NCI-H1930 (cell line): ENCODE measurements at places on chromosomes 12 and 14.

GRCh38 chr14:97916669-97917568, 1119.7 kb downstream of the VRK1 start:
- DNase-seq = no peak

DNA sequence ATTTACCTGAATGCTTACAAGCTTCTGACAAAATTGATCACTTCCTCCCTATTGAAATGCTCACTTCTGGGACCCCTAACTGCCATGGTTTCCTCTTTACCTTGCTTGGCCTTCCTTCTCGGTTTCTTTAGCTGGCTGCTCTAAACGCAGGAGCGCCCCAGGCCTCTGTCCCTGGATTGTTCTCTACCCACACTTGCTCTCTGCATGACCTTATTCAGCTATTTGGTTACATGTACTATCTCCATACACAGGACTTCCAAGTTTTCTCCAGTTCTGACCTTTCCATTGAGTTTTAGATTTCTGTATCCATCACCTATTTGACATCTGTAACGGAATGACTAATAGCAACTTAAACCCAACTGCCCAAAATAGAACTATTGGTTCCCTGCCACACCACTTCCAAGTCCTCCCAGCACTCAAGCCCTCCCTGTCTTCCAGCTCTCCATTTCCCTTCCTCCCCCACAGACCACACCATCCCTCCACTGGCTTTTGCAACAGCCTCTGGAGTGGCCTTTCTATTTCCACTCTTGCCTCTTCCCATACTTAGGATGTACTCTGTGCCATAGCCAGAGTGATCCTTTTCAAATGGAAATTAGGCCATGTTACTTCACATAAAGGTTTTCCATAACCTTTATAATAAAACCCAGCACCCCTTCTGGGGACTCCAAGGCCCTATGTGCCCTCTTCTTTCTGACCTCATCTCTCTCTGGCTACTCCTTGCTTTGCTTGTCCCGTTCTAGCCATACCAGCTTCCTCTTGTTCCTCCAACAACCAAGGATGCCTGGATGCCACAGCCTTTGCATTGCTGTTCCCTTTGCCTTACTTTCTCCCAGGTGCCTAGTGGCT, 202.2 kb downstream of the AEBP2 start:
- no peak for DNase-seq

DNA sequence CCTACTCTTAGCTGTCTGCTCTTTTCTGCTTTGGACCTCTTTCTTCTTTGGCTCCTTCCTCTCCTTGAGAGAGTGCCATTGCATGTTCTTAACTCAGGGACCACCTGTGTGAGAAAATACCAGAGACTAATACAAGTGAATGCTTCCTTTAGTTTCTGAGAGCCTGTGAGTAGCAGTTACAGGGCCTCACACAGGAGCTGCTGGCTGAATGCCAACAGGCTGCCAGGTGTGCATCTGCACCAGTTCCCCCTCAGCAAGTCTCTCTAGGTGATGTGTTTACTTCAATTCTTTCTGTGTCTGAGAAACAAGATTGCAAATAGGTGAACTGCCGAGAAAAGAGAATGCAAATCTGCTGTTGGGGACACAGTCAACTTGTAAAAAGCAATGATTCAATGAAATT, 108.2 kb downstream of the STXBP6 start:
- DNase-seq = no peak

- no peak for DNase-seq
Observed at GRCh38 chr14:103697603-103698379, 17.5 kb downstream of the XRCC3 start.

GRCh38 chr14:49918706-49919105, 25.8 kb downstream of the ARF6 start:
- no peak for DNase-seq

DNA sequence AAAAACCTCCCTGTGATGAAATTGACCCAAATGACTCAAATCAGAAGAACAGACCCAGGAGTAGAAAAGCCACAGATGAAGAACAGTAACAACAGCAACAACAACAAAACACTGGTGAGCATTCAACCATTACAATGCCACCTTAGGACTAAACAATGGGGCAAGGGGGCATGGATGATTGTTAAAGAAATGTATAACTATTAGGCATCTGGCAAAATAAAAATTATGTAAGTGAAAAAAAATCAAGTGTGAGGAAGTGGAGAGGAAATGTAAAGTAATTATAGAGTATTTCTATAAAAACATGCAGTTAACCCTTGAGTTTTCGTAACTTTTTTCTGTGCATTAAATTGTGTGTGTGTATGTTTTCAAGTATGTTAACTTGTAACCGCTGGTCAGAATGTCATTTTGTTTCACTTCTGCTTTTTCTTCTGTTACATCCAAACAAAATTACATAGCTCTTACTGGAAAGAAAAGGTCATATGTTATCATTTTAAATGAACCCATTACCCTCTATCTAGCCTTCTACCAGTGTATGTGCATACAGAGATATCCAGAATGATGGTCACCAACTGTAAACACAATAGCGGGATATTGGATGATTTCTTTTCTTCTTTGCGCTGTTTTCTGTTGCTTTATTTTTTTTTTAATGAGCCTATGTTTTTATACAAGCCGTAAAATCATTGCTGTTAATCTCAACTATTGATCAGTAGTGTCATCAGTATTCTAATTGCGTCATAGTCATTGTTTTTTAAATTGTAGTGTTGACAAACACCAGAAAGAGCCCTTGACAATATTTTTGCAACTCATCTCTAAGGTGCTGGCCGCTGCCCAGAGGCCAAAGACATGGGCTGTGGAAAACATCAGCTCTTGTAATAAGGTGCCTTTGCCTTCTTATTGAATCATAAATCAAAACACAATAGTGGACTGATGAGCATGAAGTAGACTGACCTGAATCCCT, 170.6 kb downstream of the CRADD start:
- DNase-seq = no peak

GRCh38 chr12:117498256-117498655, 136.8 kb upstream of the NOS1 start:
- no peak for DNase-seq

GRCh38 chr12:6459004-6459337, 7.1 kb downstream of the TAPBPL start:
- no peak for DNase-seq

- DNase-seq = no peak
Observed at GRCh38 chr14:23384364-23385080, 7.7 kb downstream of the CMTM5 start.

GRCh38 chr12:123905319-123905925, 67.2 kb downstream of the CCDC92 start:
- no peak for DNase-seq

DNA sequence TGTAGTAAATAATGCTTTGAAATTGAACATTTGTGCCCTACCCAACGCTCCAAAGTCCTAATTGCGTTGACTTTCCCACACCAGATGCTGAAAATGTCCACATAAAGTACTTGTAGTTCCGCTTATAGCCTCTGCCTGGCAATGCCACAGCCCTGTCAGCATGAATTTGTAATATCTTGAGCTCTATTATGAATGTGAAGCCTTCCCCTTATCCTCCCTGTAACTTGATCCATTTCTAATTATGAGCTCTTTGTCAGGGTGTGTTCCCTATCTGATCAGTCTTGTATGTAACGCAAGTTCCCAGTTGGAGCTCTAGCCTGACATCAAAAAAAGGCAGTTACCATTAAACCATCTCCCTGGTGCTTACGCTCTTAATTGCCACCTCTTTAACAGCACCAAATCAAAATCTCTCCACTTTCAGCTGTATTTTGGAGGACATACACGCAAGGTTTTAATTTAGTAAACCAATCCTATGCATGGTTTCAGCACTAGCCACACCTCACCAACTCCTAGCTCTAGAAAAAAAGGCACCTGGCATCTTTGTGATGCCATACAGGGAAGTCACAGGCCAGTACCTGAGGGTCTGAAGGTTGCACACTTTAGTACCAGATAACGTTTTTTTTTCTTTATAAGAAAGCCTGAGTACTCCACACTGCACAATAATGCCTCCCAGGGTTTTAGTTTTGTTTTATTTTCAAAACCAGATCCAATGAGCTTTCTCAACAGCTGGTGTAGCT, 69.3 kb downstream of the EEA1 start:
- DNase-seq = peak; percentile 38

DNA sequence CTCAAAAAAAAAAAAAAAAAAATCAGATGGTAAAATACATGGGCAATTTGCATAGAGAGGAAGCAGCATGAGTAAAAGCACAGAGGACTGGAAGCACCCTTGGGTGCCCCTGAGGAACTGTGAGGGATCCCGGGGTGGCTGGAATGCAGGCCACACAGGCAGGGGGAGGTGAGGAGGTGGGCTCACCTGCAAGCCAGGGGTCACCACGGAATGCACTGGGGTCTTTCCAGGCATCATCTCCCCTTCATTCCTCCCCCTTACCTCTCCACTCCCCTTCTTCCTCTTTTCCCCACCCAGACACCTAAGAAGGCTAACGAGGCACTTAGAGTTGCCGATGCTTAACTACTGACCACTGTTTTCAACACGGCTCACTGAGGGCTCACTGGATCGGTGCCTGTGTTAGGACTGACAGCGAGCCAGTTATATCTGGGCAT, 14.4 kb upstream of the HIP1R start:
- no peak for DNase-seq

GRCh38 chr14:80780500-80780899, 161.0 kb downstream of the CEP128 start:
- DNase-seq = no peak

DNA sequence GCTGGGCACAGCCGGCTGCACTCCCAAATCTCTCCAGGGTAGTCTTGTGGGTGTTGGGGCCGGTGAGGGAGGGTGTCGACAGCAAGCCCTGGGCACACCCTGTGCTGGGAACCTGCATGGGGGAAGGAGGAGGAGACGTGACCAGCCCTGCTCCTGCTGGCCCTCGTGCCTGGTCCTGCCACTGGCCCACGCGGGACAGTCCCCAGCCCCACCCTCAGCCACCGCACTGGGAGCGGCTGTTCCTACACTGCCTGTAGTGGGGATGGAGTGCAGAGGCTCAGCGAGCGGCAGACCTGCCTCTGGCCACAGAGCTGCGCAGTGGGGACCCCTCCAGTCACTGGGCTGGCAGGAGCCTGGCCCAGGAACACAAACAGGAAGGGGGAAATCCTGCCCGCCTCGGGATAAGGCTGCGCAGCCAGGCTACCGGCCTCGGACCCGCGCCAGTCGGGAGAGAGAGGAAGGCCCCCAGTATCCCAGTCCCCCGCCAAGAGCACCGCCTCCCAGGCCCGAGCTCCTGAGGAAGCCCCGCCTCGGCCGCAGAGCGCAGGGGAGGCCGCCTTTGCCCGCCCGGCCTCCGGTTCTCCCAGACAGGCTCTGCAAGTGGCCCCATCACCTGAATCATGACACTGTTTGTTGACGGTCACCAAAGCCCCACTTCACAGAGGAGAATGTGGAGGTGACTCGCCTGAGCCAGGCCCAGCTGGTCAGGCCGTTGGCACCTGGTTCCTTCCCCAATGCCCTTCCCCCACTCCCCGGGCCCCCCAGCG, 10.6 kb downstream of the AHNAK2 start:
- no peak for DNase-seq

GRCh38 chr14:24943024-24943423, 106.9 kb downstream of the STXBP6 start:
- DNase-seq = no peak

DNA sequence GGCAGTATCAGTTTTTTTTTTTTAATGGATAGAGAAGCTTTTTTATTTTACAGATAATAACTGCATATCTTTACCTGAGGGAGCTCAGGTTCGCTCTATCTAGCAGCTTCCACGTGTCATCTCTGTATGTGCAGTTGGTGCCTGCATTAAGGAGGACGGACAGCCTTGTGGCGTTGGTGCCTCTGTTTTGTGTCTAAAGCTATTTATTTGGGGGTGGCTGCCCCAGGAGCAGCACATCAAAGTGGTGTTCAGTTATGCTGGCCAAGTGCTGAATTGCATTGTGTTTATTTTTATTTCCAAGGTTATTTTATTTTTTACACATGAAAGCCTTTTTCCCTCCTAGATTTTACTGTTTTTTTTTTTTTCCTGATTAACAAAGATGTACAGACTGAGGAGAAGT, 59.7 kb downstream of the RASSF3 start:
- no peak for DNase-seq

GRCh38 chr12:106019144-106019543, 119.6 kb downstream of the NUAK1 start:
- no peak for DNase-seq

DNA sequence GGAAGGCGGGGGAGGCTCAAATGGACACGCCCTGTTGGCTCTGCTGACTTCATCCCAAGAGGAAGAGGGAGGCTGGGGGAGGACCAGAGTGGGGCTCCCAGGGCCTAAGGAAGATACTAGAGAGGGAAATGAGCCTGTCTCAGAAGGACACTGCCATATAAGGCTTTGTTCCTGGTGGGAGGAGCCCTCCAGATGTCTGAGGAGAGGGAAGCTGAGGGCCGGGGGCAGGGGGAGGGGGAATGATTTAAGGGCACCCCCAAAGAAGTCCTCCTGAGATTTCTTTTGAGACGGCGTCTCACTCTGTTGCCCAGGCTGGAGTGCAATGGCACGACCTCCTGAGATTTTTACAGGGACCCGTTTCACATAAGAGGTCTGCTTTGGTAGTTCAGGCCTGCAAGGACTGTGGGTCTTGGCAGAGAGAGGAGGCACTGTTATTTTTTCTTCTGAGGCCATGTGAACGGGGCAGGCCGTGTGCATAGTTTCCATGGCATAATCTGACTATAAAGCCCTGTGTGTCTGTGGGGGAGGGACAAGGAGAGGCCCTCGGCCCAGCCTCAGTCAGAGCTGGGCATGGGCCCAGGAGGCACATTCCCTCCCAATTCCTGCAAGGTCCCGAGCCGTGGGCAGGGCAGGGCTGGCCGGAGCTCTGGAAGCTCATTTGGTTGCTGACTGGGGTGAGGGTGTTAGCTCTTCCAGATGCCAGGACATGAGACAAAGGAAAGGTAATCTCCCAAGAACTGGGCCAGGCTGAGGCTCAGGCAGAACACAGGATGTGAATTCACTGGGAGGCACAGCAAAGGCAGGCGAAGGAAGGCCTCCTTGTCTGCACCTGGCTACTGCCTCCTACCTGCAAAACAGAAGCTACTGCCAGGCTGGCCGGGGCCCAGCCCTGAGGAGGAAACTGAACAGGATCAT, 22.2 kb upstream of the PLEKHG3 start:
- no peak for DNase-seq

- DNase-seq = peak; percentile 18
Observed at GRCh38 chr14:48398675-48399282, 723.4 kb upstream of the MDGA2 start.

- no peak for DNase-seq
Observed at GRCh38 chr12:121132601-121133481, at the start of gene P2RX7. TSS of gene P2RX7 (plus strand) at chr12:121132876. CDS start at chr12:121132971, 95 bp downstream.

- DNase-seq = no peak
Observed at GRCh38 chr12:24719293-24719721, 229.6 kb downstream of the BCAT1 start.

- peak; percentile 21 for DNase-seq
Observed at GRCh38 chr12:105705765-105706164, 375.3 kb downstream of the C12orf75 start.

- no peak for DNase-seq
Observed at GRCh38 chr12:20028033-20028432, 340.3 kb upstream of the PDE3A start.

- DNase-seq = peak; percentile 49
Observed at GRCh38 chr12:103840876-103841689, at the start of gene NT5DC3. TSS of gene NT5DC3 (minus strand) at chr12:103841234. CDS start at chr12:103841156, 78 bp downstream.

DNA sequence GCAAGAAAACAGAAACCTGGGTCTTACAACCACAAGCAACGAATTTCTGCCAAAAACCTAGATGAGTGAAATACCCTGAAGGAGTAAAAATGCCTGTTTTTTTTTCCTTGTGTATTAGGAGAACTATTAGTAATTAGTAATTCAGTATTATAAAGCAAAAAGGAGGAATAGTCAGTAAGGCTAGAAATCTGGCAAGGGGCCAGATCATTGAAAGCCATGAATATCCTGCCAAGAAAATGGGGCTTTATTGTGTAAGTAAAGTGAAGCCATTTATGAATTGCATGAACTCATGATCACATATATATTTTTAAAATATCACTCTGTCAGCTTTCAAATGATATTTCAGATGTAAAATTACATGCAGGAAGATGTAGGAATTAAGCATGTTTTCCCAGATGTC, 57.9 kb downstream of the TXNDC16 start:
- no peak for DNase-seq
